ENCODE measurements at places on chromosomes 3 and 15.

GRCh38 chr15:95365511-95366107 is 964.9 kb upstream of the NR2F2 start:
- no peak for DNase-seq

- no peak for DNase-seq
Measured at GRCh38 chr3:13504161-13504831, 24.2 kb downstream of the HDAC11 start.

GRCh38 chr15:73932381-73933191 is 6.3 kb downstream of the LOXL1 start:
- no peak for DNase-seq

DNA sequence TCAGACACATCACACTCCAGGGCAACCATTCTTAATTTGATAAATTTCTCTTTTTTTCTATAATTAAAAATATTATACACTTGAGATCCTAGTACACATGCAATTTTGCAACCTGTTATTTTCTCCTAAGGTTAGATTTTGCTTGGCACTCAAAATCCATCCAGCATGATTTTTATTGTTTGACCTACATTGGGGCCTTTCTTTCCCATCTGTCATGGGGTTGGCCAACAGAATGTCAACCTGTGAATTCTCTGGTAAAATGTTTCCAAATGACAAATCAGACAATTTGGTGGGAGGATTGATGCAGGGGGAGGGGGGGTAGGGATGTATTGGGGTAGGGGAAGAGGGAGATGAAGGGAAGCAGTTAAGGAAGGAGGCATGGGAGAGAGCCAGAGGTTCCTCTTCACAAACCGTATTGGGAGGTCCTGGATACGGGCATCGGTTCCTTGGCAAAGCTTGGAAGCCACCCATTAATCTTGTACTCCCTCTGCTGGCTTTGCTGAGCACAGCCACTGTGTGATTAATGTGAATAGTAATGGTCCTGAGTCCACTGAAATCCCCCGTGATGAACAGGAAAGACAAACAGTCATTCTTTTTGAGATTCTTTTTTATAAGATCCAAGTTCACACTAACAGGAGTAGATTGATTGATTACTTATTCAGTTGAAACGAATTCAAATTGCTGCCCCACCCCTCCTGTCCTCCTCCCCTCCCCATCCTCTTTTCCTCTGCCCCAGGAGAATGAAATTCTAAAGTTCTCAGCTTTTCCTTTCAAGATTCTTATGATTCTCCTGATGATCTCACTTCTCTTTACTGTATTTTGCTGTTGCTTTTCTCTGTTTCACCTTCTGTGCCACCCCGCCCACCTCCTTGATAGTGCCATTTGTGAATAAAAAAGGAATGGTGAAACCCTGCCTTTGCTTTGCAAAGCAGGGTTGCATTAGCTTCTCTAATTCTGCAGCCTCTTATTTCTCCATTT is 82.2 kb upstream of the SLC25A26 start:
- DNase-seq: peak; percentile 52

Data from nephron progenitor cell (in vitro differentiated cells).